Tibial artery (tissue), 4 donors: ENCODE measurements at places on chromosomes 16 and 17.

GRCh38 chr16:52652033-52652432 lies 105.1 kb upstream of the TOX3 start:
- no peaks in the 10 kb centered on the region for H3K36me3 ChIP-seq
- H3K4me1 ChIP-seq = no peaks in the 10 kb centered on the region
- H3K27ac ChIP-seq = no peak overlapping the region
- no peaks in the 10 kb centered on the region for H3K27me3 ChIP-seq
- no peak overlapping the region for H3K4me3 ChIP-seq

- no peak overlapping the region for H3K27ac ChIP-seq
- peaks cover 18% of the 10 kb centered on the region for H3K4me1 ChIP-seq
- H3K4me3 ChIP-seq = no peak overlapping the region
- DNase-seq = no peak
- no peaks in the 10 kb centered on the region for H3K27me3 ChIP-seq
These were observed 190.9 kb upstream of the CDH5 start for GRCh38 chr16:66175636-66176035.

- DNase-seq = peak; percentile 84
- H3K27ac ChIP-seq = peak overlapping the region; percentile 75
- H3K4me3 ChIP-seq = no peak overlapping the region
- H3K4me1 ChIP-seq = peaks cover 8% of the 10 kb centered on the region
- no peaks in the 10 kb centered on the region for H3K36me3 ChIP-seq
These were observed 154.0 kb downstream of the ZNF423 start for GRCh38 chr16:49701789-49702494.

DNA sequence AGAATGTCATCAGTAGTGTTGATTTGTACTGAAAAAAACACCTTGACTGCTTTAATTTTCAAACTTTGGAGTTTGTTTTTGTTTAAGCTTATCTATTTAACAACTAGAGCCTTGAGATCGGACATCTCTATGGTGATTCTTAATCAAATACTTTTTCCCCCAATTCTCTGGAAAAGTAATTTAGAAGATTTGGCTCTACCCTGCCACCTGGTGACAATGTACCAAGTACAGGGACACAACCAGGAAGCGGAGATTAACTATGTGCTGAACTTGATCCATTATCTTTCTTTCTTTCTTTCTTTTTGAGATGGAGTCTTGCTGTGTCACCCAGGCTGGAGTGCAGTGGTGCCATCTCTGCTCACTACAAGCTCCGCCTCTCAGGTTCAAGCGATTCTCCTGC lies 30.8 kb downstream of the USP43 start:
- DNase-seq = no peak
- H3K4me1 ChIP-seq = no peaks in the 10 kb centered on the region
- no peak overlapping the region for H3K27ac ChIP-seq
- H3K27me3 ChIP-seq = no peaks in the 10 kb centered on the region
- no peak overlapping the region for H3K4me3 ChIP-seq

- no peak overlapping the region for H3K27ac ChIP-seq
- H3K36me3 ChIP-seq = no peaks in the 10 kb centered on the region
- H3K4me1 ChIP-seq = no peaks in the 10 kb centered on the region
These were observed 36.9 kb downstream of the SNTB2 start for GRCh38 chr16:69223882-69224281.

- H3K27ac ChIP-seq = no peak overlapping the region
- H3K4me3 ChIP-seq = no peak overlapping the region
- no peaks in the 10 kb centered on the region for H3K4me1 ChIP-seq
These were observed 8.3 kb downstream of the MRPL28 start for GRCh38 chr16:361872-362701.

- H3K36me3 ChIP-seq = no peaks in the 10 kb centered on the region
- H3K27me3 ChIP-seq = peaks cover 14% of the 10 kb centered on the region
- DNase-seq = no peak
- no peaks in the 10 kb centered on the region for H3K4me1 ChIP-seq
- no peak overlapping the region for H3K4me3 ChIP-seq
These were observed 18.1 kb downstream of the PIPOX start for GRCh38 chr17:29061036-29061435.
